ENCODE measurements at places on chromosomes 5 and 9.
A peak's percentile ranks its signal among the peaks of the same experiment; 100 is the strongest.

DNA sequence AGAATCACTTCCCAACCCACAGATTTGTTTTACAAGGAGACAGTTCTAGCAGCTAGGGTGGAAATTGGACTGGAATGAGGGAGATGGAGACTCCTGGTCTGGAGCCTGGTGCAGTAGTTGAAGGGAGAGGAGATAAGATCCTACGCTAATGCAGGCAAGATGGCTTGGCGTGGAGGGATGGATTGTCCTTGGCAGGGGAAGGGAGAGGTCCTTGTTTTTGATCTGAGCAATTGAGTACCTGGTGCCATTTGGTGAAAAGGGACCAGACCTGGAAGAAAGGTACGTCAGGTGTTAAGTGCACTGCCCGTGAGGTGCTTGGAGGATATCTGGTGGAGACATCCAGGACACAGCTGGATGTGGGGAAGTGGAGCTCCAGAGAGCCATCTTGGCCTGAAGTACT, 35.7 kb downstream of the ANGPTL2 start:
- DNase-seq, result no peak

GRCh38 chr5:76715736-76716455, at the start of gene F2R:
TSS of gene F2R (plus strand) at chr5:76716126. CDS start at chr5:76716308, 182 bp downstream.
- peak; percentile 40 for DNase-seq

GRCh38 chr5:168750926-168751325, 171.8 kb upstream of the PANK3 start:
- DNase-seq, result no peak

DNA sequence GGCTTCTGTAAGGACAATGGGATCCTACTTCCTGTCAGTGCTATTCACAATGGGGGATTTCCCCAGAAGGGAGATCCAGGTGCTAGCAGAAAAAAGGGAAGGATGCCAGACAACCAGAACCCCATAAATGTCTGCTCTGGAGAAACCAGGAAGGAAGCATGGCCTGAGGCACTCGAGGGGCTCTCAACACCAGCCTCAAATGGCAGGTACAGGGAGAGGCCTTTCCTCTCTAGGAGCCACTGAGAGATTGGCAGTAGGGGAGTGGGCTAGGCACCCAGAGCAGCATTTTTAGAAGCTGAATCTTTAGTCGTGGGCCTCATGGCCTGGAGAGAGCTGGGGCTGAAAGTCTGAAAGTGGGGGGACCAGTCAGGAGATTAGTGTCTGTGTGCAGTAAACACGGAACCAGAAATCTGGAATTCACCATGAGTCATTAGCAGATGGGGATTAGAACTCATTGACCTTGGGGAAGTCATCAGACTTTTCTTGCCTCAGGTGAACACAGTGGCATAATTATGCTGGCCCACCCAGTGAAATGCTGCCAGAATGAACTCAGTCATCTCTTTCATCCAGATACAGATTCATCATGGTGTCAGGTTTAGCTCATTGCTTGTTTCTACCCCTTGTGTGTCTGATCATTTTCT, 28.3 kb downstream of the ARHGEF28 start:
- no peak for DNase-seq

DNA sequence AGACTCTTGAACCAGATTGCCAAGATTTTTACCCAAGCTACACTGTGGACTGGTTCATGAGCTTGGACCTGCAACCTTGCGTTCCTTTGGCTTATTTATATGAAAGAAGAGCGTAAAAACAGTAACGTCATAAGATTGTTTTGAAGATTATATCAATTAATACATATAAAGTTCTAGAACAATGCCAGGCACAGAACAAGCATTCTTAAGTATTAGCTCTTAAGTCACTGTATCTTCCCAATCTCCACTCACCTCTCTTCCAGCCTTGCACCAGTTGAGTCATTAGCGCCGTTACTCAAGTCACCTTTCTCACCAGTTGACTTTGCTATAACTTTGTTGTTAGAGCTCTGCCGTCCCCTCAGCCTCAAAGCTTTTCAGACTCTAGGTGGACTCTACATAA, 415.7 kb downstream of the PLK2 start:
- no peak for DNase-seq

DNA sequence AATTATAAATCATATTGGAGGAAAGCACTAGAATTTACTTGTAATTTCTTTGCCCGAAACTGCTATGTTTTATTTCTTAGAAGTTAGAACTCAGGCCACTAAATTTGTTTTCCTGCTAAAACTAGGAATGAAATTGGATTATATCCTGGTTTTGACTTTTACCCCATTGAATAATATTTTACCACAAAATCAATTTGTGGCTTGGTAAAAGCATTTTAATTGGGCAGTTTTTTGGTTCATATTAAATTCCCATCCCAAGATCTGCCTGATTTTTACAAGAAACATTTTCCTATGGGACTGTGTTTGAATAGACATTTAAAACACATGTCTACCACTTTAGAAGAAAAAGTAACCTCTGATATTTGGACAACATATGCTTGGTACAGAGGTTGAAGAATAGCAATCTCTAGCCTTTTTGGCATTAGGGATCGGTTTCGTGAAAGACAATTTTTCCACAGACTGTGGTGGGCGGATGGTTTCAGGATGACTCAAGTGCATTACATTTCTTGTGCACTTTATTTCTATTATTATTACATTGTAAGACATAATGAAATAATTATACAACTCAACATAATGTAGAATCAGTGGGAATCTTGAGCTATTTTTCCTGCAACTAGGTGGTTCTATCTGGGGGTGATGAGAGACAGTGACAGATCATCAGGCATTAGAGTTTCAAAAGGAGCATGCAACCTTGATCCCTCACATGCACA, 565.6 kb downstream of the PRR16 start:
- DNase-seq, result no peak

DNA sequence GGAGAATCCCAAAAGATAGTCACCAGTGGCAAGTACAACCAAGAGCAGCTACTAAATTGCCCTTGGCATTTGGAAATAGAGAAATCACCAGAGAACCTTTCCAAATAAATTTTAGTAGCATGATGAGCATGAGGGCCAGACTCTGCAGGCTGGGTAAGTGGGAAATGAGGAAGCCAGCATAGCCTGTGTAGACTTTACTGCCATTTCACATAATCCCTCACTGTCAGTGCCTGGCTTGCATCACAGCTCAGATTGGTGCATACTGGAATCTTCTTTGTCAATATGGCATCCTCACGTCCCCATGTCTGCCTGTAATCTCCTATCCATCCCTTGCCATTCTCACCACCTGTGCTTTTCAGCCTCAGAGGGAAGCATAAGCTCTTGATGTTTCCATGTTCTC, 14.5 kb downstream of the GRAMD2B start:
- DNase-seq, result no peak

DNA sequence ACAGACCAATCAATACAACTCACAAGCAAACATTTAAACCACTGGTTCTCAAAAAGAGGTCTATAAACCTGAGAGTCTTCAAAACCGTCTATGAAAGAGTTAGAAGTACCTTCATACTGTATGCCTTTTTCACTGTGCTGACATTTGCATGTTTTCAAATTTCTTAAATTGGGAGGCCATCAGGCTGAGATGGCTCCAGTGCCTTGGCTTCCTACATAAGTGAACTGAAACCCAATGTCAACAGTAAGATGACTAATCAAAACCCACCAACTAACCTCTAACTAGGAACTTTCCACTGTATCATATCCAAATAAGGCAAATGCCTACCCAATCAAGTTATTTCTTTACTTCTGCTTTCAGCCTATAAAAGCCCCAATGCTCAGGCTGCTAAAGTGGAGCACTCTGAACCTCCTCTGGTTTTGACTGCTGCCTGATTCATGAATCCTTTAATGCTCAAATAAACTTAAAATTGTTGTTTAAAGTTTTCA, 35.1 kb downstream of the FAM13B start:
- DNase-seq, result no peak

DNA sequence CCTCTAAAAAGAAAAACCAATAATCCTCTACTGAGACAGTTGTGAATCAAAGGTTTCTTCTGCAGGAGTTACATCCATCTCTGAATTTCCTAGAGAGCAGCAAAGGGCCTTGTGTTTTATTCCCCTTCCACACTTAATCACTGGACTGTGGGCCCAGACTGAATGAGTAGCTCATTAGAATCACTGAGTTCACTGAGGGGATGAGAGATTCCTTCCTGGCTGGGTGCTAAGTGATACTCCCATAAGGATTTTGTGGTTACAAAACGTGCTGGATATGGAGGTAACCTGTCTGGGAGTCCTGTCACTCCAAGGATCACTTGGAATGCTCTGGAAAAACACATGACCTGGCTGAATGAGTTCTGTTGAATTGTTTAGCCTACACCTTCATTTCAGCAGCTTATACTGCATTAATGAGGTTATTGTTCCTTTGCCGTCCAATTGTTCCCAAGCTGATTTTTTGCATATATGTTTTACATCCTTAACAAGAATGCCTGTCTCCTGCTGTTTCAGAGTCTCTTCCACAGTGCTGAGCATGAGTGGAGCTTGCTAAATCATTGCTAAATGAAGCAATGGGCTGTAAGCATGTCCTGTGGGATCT, 82.9 kb downstream of the MEF2C start:
- DNase-seq, result no peak

DNA sequence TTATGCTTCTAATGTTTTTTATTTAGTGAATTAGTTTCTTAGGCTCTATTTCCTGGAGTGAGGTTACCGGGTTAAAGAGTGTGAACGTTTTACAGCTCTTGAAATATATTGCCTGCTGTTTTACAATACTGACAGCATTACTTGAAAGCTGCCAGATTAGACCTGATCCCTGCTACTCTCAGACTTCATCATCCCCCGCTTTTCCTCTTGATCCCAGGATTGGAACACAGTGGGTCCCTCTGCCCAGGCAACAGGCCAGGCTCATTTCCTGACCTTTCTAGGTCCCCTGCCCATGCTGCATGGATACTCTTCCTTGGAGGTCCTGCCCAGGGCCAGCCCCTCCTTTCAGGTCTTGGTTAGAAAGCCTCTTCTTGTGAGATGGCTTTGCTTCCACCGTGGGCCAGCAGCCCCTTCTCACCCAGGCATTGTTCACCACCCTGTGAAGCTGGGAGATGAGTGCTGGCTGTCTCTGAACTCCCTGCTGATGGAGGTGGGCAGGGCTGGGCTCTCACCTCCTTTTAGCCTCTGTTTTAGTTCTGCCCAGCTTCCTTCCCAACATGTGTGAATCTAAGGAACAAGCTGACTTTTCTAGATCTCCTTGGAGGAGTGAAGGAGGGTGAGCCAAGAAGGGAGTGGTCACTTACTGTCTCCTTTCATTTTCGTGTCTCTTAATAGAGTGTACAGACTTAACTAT, 15.5 kb upstream of the FAM120AOS start:
- DNase-seq, result no peak

DNA sequence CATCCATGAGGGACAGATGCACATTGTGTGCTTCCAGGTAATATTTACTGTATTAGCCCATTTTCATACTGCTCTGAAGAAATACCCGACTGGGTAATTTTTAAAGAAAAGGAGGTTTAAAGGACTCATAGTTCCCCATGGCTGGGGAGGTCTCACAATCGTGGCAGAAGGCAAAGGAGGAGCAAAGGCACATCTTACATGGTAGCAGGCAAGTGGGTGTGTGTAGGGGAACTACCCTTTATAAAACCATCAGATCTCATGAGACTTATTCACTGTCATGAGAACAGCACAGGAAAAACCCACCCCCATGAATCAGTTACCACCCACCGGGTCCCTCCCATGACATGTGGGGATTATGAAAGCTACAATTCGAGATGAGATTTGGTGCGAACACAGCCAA, 148.8 kb upstream of the FBXL17 start:
- no peak for DNase-seq

DNA sequence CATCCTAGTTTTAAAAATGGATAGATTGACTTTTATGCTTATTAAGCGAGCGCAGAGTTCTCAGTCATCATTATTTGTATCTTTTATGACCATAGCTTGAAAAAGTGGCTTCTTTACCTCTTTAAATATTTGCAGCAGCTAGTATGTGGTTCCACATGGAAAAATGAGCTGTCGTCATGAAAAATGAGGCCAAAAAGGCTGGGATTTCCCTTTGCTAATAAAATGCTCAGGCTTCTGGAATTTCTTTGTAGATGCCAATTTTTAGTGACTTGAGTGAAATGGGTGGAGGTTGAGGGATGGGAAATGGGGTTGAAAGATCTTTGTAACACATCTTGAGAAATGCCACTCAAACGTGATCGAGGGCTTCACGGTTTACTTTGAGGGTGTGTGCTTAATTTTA, 35.2 kb downstream of the RAI14 start:
- no peak for DNase-seq

- no peak for DNase-seq
These were observed 536.5 kb upstream of the BRINP1 start for GRCh38 chr9:119905724-119906123.

DNA sequence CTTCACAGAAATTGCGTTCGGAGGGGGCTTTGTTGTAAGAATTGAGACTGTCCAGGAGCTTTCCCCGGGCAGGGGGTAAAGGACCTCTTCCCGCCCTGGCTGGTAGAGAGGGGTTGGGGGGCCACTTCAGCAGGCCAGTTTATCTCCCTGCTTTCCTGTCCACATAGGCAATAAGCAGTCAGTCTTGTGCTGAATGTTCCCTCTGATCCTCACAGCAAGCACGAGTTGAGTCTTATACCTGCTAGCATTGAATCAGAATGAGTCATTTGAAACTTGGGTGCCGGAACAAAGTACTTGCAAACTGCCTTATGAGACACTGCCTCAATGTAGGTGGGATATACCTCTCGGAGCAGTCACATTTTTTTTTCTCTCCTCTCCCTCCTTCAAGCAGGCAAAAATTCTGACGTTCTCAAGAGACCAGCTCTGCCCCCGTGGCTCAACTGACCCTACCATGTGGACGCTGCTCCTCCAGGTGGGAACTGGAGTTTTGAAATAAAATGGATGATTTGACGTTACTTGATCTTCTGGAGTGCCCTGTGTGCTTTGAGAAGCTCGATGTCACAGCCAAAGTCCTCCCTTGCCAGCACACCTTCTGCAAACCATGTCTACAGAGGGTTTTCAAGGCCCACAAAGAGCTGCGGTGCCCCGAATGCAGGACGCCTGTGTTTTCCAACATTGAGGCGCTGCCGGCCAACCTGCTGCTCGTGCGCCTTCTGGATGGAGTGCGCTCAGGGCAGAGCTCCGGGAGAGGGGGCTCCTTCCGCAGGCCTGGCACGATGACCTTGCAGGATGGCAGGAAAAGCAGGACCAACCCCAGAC, 1.3 kb downstream of the SH3RF2 start:
- DNase-seq, result no peak

- no peak for DNase-seq
These were observed 661.4 kb upstream of the KLF4 start for GRCh38 chr9:108150736-108151586.

- no peak for DNase-seq
These were observed 8.2 kb downstream of the TNIP1 start for GRCh38 chr5:151072630-151073025.
